ENCODE measurements at places on chromosomes 12 and 14.

GRCh38 chr14:86057018-86057667 is 527.2 kb downstream of the FLRT2 start:
- DNase-seq, result no peak

DNA sequence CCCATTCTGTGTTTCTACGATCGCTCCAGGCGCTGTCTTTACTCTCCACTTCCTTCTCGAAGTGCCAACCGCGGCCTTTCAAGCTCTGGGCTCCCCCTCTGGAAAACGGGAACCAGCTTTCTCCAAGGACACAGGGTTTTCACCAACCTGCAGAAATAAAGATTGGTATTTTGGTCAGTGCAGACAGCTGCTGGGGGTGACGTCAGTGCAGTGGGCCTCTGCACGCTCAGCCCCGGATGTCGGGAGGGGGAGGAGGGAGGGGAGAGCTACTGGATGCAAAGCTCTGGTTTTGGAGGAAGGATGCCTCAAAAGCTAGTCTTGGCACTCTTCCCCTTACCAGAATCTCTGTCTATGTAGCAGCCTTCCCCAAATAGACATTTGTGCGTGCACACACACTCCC is 19.9 kb downstream of the HRK start:
- no peak for DNase-seq

DNA sequence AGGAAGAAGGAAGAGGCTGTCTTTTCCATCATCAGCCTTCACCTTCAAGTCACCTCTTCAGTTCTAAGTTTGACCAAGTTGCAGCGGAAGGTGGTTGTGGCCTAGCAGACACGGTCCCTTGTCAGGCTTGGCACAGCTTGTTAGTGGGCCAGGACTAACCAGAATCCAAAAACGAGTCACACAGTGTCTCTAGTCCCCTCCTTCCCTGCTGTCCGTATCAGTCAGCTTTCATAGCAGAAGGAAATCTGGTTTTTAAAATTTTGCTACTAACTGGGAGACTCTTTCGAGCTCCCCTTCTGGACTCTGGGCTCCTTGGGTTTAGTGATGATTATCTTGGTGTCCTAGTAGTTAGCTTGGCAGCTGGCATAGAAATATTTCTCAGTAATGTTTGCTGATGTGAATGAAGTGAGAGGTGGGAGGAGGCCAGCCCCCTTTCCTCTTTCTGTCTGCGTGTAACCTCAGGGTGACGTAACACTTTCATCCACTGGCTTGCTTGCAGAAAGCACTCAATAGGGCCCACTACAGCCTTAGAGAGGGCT is 3.8 kb downstream of the ETV6 start:
- DNase-seq, result no peak

DNA sequence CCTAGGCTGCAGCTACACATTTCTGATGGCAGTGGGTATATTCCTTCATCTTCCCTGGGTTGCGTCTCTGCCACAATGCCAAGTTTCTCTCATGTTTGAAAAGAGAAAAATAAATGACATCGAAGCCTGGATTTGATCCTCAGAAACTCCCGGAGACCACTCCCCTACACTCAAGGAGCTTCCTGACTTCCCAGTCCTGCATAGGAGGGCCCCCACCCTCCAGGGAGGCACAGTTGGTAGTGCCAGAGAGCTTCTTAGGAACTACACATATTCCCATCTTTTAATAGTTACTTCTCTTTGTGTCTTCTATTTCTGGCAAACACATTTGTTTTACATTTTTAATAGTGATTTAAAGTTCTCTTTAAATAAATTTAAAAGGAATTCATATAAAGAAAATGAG is 30.7 kb downstream of the AP5M1 start:
- no peak for DNase-seq

- DNase-seq, result no peak
Measured at GRCh38 chr12:26713885-26714383, 119.1 kb downstream of the ITPR2 start.

DNA sequence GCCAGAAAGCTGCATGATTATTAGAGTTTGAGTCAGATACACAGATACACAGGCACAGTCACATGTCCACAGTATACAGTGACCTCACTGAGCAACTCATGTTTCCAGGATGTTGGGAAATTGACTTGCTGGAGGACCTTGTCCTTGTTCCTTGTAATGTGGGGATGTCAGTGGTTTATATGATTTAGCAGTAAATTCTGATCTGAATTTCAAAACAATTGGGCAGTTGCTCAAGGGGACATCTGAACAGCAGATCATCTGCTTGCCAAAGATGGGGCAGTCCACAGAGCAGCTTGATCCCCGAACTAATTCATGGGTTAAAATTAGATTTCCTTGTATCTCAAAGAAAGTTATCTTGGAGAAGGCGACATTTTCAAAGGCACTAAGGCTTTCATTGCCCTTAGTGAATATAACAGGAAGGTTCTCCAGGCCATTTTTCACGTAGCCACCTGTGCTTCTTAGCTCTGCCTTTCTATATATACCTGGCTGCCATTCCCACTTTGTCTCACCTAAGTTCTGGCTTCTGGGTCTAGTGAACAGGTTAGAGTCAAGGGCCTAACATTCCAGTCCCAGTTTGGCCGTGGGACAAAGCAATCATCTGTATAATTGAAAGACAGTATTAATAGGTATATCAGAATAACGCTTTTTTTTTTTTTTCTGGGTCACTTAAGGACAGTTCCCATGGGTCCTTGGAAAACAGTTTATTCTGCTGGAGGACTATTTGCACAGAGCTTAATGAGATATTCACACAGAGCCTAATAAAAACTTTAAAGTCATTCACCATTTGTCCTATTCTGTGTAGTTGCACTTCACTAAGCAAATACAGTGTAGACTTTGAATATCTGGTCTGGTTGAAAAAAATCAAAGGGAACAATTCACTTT is 64.9 kb upstream of the STRN3 start:
- no peak for DNase-seq

GRCh38 chr12:95480230-95480629 is 6.3 kb downstream of the METAP2 start:
- no peak for DNase-seq

DNA sequence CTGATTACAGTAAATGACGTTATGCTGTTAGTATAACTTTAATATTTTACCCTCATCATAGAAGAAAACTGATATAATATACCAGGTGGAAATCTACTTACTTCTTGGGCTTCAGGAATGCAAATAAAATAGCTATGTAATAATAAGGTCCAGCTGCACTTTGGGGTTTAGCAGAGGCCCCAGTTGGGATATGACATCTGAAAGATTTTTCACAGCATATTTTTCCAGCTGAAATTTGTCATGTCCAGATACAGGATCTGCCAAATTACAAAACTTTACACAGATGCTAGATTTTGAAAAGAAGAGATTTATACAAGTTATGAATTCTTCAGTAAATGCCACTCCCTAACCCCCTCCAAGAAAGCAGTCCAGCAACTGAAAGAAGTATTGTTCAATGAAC is 29.2 kb upstream of the DCN start:
- DNase-seq, result no peak

- no peak for DNase-seq
Measured at GRCh38 chr14:65377576-65377975, 35.0 kb upstream of the FUT8 start.

DNA sequence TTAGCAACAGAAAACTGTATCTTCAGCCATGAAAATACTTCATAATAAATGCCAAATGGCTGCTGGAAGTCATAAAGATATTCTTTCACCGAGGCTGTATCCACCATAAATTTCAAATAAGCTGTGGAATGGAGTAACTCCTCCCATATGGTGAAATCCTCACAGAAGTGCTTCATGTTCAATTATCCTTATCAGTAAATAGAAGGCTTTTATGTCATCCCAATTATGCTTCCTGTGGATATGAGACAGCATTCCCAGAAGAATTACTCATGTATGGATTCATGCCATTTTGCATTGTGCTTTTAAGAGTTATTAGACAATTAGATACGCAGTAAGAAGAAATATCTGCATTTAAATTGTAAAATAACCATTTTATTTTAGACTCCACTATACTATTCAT is 99.0 kb downstream of the RTN1 start:
- no peak for DNase-seq

DNA sequence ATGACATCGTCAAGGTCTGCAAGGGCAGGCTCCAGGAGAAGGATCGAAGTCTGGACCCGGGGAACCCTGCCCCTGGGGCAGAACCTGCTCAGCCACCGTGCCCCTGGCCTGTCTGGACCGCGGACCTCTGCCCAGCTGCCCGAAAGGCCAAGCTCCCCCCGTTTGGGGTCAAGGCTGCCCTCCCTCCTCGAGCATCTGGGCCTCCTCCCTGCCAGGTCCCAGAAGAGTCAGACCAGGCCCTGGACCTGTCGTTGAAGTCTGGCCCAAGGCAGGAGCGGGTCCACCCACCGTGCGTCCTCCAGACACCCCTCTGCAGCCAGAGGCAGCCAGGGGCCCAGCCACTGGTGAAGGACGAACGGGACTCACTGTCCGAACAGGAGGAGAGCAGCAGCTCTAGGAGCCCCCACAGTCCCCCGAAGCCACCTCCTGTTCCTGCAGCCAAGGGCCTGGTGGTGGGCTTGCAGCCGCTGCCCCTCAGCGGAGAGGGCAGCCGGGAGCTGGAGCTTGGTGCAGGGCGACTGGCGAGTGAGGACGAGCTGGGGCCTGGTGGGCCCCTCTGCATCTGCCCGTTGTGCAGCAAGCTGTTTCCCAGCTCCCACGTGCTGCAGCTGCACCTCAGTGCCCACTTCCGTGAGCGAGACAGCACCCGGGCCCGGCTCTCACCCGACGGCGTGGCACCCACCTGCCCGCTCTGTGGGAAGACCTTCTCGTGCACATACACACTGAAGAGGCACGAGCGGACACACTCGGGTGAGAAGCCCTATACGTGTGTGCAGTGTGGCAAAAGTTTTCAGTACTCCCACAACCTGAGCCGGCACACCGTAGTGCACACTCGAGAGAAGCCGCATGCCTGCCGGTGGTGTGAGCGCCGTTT is 856 bp downstream of the ZBTB42 start:
- no peak for DNase-seq

GRCh38 chr12:49621651-49622500 is 1.5 kb upstream of the PRPF40B start:
- DNase-seq, result no peak

- DNase-seq, result no peak
Measured at GRCh38 chr14:45128963-45129629, 5.2 kb downstream of the FKBP3 start.

DNA sequence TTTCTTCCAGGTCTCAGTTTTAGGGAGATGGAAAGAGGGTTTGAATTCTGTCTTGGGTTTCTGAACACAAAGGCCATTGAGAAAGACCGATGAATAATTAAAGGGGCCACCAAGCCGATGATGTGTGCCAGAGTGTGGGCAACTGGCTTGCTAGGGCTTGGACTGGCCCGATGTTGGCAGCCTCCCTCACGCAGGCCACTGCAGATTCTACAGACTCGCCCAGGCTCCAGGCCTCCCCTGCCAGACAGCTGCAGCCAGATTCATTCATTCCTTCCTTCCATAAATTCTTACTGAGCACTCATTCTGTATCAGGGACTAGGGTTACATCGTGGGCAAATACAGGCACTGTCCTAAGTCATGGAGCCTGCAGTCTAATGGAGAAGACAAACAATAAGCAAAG is 34.9 kb downstream of the ACTN1 start:
- DNase-seq, result no peak

Data from 8988T (cell line).